ENCODE measurements at places on chromosomes 7 and 10.

DNA sequence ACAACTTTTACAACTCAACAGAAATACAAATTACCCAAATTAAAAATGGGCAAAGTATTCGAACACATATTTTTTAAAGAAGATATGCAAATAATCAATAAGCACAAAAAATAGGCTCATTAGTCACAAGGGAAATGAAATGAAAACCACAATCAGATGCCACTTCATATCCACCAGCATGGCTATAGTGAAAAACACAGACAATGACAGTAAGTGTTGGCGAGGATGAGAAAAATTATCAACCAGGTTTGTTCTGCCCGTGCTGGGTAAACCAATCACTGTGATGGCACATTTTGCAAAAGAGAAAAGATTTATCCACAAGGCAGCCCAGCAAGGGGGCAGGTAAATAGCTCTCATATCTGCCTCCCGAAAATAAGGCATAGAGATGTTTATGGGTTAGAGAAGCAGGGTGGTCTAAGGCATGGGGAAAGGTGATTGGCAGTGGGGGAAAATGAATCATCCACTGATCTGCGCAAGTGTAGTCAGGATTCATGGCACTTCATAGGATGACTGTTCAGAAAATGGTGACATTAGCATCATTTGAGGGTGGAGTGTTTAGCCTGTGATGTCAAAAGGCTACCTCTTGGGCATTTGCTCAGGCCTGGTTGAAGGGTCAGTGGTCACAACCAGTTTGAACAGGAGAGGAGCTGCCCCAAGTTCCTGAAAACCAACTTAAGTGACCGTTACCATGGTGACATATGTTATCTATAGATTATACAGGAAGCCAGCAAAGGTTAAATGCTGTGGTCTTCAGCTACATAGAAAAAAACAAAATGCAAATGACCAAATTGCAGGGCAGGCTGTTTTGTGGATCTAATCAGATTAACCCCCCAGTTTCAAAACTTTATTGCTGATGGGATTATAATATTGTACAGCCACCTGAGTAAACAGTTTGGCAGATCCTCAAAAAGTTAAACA is 8.0 kb upstream of the CFAP70 start:
- no peak overlapping the region for H3K27ac ChIP-seq
- H3K27me3 ChIP-seq, result no peaks in the 10 kb centered on the region
- no peaks in the 10 kb centered on the region for H3K36me3 ChIP-seq

DNA sequence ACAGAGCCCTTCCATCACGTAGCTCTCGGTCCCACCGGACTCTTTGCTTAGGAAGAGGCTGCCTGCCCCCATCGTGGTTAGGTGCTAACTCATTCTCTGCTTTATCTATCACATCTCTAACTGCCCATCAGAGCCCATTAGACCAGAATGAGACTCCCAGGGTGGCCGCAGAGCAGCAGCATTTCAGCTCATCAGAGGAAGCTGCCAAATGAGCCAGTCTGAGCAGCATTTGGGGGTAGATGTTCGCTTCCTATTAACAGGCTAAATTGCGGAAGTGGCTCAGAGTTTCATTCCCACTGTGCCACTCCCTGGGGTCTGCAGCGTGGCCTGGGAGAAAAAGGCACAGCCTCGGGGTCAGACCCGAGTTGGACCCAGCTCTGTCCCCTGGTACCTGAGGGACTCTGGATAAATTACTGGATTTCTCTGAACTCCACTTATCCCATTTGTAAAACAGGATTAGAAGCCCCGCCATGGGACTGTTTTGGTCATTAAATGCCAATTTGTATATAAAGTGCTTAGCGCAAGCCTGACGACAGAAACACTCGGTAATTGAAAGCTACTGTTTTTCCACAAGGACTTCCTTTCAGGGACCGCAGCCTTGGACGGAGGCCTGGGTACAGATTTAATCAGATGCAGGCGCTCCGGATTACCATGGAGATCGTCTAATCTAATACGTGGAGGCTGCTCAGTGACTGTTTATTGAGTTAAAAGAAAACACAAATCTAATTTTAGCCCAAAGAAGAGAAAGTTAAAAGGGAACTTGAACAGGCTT is 73.8 kb upstream of the PRLHR start:
- H3K27me3 ChIP-seq, result no peaks in the 10 kb centered on the region
- no peaks in the 10 kb centered on the region for H3K4me1 ChIP-seq
- H3K36me3 ChIP-seq, result no peaks in the 10 kb centered on the region
- H3K4me3 ChIP-seq, result no peak overlapping the region
- no peak for DNase-seq

GRCh38 chr7:54847921-54848320 is 88.9 kb upstream of the SEC61G start:
- no peaks in the 10 kb centered on the region for H3K4me1 ChIP-seq
- H3K36me3 ChIP-seq, result no peaks in the 10 kb centered on the region
- DNase-seq, result no peak
- H3K27me3 ChIP-seq, result no peaks in the 10 kb centered on the region

GRCh38 chr7:30164567-30164966 is 29.8 kb downstream of the MTURN start:
- H3K4me3 ChIP-seq, result no peak overlapping the region
- peaks cover 6% of the 10 kb centered on the region for H3K4me1 ChIP-seq
- DNase-seq, result peak; percentile 30
- peaks cover 5% of the 10 kb centered on the region for H3K27me3 ChIP-seq
- no peaks in the 10 kb centered on the region for H3K36me3 ChIP-seq

DNA sequence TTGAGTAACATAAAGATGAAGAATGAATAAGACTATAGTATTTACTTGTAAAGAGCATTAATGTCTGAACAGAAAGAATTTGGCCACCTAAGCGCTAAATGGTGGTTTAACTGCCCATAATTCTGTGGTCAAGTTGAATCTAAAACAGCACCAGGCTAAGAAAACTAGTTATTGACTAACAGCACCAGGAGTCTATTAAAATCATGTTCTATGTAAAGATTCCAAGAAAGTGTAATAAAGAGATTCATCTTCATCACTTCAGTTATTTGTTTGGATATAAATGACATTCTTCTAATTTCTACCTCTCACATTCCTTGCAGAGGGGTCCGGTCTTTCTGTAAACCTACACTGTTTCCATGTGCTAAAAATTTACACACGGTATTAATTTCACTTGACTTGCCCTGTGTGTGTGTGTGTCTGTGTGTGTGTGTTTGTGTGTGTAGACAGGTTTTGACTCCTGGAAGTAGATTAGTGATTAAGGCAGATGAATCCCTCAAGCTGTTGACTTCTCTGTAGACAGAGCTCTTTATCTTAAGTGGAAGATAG is 84.4 kb downstream of the KLF6 start:
- no peak overlapping the region for H3K4me3 ChIP-seq
- no peaks in the 10 kb centered on the region for H3K27me3 ChIP-seq
- no peak overlapping the region for H3K27ac ChIP-seq
- DNase-seq, result no peak
- H3K36me3 ChIP-seq, result no peaks in the 10 kb centered on the region
- H3K4me1 ChIP-seq, result no peaks in the 10 kb centered on the region

GRCh38 chr7:41696323-41696916 is 6.5 kb downstream of the INHBA start:
- H3K27ac ChIP-seq, result no peak overlapping the region
- H3K27me3 ChIP-seq, result peaks cover 5% of the 10 kb centered on the region
- no peak for DNase-seq
- H3K4me1 ChIP-seq, result no peaks in the 10 kb centered on the region
- H3K36me3 ChIP-seq, result no peaks in the 10 kb centered on the region

- no peak overlapping the region for H3K27ac ChIP-seq
- H3K4me3 ChIP-seq, result peak overlapping the region; percentile 57
- peaks cover 48% of the 10 kb centered on the region for H3K27me3 ChIP-seq
- DNase-seq, result no peak
These were observed 82.6 kb upstream of the PRKG1 start for GRCh38 chr10:50991456-50992355.

GRCh38 chr7:142303650-142304049 is 45.8 kb upstream of the PRSS58 start:
- H3K27me3 ChIP-seq, result no peaks in the 10 kb centered on the region
- H3K4me3 ChIP-seq, result no peak overlapping the region
- no peaks in the 10 kb centered on the region for H3K4me1 ChIP-seq
- no peak overlapping the region for H3K27ac ChIP-seq

- H3K4me1 ChIP-seq, result no peaks in the 10 kb centered on the region
- no peaks in the 10 kb centered on the region for H3K36me3 ChIP-seq
- no peak overlapping the region for H3K27ac ChIP-seq
- no peak for DNase-seq
- H3K27me3 ChIP-seq, result peaks cover 14% of the 10 kb centered on the region
These were observed 14.3 kb downstream of the PRF1 start for GRCh38 chr10:70588255-70588654.

GRCh38 chr10:127157506-127158200 is 38.7 kb downstream of the INSYN2A start:
- DNase-seq, result no peak
- H3K27ac ChIP-seq, result no peak overlapping the region
- no peak overlapping the region for H3K4me3 ChIP-seq
- no peaks in the 10 kb centered on the region for H3K36me3 ChIP-seq
- no peaks in the 10 kb centered on the region for H3K27me3 ChIP-seq
- H3K4me1 ChIP-seq, result 0 out of 2 replicates have a peak, but pooled peaks cover 3% of the 10 kb centered on the region

GRCh38 chr10:122292376-122292775 is 21.3 kb downstream of the BTBD16 start:
- DNase-seq, result no peak
- H3K36me3 ChIP-seq, result no peaks in the 10 kb centered on the region
- H3K27me3 ChIP-seq, result no peaks in the 10 kb centered on the region
- no peak overlapping the region for H3K4me3 ChIP-seq
- H3K27ac ChIP-seq, result no peak overlapping the region
- H3K4me1 ChIP-seq, result peaks cover 9% of the 10 kb centered on the region

DNA sequence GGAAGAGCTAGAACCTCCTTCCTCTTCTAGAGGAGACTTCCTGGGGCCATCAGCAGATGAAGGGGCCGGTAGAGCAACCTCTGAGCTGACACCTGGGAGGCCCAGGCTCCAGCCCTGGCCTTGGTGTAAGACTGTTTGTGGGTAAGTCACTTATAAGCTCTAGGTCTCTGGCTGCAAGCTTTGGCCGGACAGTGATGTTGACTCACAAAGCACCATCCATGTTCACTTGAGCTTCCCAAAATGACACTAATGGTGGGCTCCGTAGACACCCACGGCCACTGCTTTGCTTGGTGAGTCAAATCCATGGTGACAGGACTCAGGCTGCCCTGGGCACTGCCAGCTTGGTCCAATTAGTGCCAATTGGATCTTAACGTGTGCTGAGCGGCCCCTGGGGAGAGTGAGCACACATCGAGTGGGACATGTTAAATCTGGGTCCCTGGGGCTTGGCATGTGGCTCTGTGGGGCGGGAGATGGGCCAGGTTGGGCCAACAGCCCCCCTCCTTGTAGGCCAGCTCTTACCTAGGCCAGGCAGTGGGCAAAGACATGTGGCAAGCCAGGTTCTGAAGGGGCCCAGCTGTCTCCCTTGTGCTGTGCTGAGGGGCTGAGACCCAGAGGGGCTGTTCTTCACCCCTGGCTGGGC is 16.7 kb downstream of the NEURL1 start:
- no peak for DNase-seq
- H3K27me3 ChIP-seq, result no peaks in the 10 kb centered on the region
- H3K4me3 ChIP-seq, result no peak overlapping the region
- no peak overlapping the region for H3K27ac ChIP-seq
- no peaks in the 10 kb centered on the region for H3K36me3 ChIP-seq
- no peaks in the 10 kb centered on the region for H3K4me1 ChIP-seq

DNA sequence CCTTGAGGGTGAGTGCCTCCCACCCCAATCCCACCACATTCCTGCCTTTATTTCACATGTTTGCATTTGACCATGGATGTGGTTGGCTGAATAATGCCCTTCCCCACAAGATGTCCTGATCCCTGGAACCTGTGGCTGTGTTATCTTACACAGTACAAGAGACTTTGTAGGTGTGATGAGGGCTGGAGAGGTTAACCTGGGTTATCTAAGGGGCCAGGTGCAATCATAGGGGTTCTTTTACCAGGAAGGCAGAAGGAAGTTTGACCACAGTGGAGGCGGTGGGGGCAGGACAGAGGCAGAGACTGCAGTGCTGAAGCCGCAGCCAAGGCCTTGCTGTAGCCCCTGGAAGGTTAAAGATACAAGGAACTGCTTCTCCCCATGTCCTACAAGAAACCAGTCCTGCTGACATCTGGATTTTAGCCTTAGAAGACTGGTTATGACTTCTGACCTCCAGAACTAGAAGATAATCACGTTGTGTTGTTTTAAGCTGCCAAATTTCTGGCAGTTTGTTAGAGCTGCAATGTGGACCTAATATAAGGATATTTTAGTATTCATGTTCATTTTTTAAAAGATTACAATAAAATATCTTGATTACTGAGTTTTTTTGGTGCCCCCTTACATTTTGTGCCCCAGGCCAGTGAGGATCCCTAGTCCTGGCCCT is 136.6 kb downstream of the ARHGAP22 start:
- no peak for DNase-seq
- H3K27ac ChIP-seq, result no peak overlapping the region
- peaks cover 4% of the 10 kb centered on the region for H3K27me3 ChIP-seq
- no peaks in the 10 kb centered on the region for H3K36me3 ChIP-seq
- H3K4me3 ChIP-seq, result no peak overlapping the region

DNA sequence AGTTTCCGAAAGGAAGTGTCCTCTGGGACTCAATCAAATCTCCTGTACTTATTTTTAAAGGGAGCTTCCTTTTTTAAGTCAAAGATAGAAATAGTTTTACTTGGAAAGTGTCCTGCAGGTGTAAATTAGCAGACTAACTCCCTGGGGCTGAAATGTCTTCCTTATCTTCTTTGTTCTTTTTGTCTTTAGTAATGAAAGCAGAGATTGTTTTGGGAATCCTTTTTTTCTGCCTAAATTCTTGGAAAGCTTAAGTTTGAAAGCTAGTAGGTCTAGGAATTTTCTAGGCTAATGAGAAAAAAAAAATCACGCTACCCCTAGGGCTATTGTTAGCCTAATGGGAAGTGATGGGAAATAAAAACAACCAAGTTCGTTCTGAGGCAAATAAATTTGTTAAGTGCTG is 139.1 kb upstream of the CSTF2T start:
- H3K27ac ChIP-seq, result no peak overlapping the region
- no peaks in the 10 kb centered on the region for H3K27me3 ChIP-seq
- H3K4me1 ChIP-seq, result no peaks in the 10 kb centered on the region
- no peak for DNase-seq
- no peaks in the 10 kb centered on the region for H3K36me3 ChIP-seq
- H3K4me3 ChIP-seq, result no peak overlapping the region

GRCh38 chr7:37342688-37343471 is 105.8 kb downstream of the ELMO1 start:
- DNase-seq, result no peak
- H3K27me3 ChIP-seq, result peaks cover 2% of the 10 kb centered on the region
- H3K27ac ChIP-seq, result no peak overlapping the region
- no peak overlapping the region for H3K4me3 ChIP-seq
- H3K4me1 ChIP-seq, result no peaks in the 10 kb centered on the region

DNA sequence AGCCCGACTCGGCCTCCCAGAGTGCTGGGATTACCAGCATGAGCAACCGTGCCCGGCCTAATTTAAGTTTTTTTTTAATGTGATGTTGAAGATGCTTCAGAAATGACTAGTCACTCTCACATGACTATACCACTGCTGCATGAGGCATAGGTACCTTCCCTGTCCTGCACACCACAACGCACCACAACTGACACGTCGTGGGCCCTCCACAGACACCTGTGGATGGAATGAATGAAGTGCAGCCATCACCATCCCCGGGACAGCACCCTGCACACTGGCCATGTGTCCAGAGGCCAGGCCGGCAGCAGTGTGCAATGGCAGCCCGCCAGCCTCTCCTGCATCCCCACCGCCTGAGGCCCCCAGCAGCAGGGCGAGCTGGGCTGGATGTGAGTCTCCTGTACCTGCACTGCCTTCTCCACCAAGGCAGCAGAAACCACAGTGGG is 55.1 kb downstream of the VOPP1 start:
- no peak for DNase-seq
- H3K27ac ChIP-seq, result no peak overlapping the region
- no peaks in the 10 kb centered on the region for H3K36me3 ChIP-seq
- no peaks in the 10 kb centered on the region for H3K4me1 ChIP-seq
- H3K27me3 ChIP-seq, result no peaks in the 10 kb centered on the region

Measured in Panc1 (cell line).